ENCODE measurements at places on chromosomes 1 and 21.

DNA sequence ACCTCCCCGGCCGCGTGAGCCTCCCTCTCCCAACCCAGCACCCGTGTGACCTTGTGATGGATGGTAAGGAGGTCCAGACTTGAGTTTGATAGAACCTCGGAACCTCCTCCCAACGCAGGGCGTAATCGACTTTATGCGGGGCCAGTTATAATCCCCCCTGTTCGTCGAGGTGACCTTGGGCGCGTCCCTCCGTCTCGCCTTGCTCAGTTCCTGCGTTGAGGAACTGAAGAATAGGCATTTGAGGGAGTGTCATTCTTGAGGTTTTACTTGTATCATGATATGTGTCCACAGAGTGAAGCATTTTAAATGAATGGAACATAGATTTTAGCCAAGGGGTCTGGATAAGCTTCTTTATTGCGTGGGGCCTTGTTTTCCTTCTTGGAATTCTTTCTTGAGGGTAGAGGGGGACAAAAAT is 433 bp downstream of the TIMM17A start:
- peak; percentile 25 for DNase-seq

- no peak for DNase-seq
These were observed 10.4 kb downstream of the KYAT3 start for GRCh38 chr1:88982055-88982454.

DNA sequence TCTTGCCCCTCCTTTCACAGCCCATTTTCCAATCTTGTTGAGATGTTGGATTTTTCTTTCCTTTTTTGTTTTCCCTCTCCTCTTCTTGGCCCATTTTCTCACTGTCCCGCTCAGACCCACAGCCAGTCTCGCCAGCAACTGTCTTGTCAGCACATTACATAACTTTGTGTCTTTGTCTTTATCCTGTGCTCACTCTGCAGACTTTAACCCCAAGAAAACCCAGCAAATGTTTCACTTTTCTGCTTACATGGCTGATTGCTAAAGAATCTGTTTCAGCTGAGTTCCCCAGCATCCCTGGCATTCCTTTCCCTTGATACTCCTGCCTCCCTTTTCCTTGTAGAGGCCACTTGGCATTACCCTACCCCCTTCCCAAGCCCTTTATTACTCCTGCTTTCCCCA is 74.6 kb downstream of the ZNF648 start:
- no peak for DNase-seq

DNA sequence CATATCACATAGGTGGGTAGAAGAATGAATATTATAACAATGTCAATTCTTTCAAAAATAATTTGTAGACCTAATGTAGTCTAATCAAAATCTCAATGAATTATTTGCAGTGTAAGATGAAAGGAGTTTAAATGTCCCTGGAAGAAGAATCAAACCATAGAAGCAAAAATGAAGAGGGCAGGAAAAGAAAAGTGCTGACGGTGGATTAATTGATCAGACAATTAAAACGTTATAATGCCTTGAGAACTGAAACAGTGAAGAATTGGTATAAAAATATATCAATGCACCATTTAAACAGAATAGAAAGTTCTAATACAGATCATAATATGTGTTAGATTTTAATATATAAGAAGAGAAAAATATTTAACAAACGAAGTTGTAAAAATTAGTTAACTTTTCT is 109.8 kb downstream of the TYW3 start:
- no peak for DNase-seq

DNA sequence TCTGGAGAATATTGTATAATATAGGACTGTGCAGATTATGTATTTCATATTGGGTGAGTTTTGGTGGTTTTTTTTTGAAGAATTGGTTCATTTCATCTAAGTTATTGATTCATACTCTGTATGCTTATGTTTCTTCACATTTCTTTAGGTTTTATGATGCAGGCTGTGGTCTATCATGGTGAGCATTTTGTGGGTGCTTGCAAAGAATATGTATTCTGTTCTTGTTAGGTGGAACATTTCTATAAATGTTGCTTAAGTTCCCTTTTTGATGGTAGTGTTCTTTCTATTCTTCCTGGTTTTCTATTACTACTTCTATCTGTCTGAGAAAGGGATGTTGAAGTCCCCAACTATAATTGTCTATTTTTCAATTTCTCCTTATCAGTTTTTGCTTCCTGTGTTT is 42.6 kb downstream of the PKN2 start:
- no peak for DNase-seq

GRCh38 chr1:107875689-107876088 is 89.3 kb downstream of the VAV3 start:
- DNase-seq = no peak

DNA sequence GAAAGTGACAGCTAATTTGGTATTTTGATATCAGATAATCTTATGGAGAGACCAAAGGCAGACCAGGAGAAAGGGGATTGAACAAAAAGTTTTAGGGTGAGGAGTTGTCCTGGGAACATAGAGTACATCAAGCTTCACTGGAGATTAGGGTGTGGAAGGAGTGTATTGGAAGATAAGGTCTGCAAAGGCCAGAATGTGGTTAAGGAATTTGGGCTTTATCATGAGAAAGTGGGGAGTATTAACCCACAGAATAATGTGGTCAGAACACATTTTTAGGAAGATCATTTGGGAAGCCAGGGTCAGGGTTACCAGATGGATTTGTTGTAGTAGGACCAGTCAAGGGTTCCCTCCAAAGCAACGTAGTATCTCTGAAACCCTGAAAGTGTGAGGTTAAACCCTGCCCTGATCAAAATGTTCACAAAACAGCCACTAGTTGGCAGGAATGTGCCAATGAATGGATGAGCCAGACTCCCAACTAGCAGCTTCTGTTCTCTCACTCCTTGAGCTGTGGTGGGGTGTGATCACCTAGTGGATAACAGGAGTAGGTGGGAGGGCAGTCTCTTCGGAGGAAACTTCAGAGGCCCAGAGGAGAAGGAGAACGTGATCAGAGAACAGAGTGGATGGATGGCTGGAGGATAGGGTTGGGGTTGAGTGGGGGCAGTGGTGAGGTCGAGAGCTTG is 35.8 kb downstream of the SLC2A1 start:
- peak; percentile 87 for DNase-seq

DNA sequence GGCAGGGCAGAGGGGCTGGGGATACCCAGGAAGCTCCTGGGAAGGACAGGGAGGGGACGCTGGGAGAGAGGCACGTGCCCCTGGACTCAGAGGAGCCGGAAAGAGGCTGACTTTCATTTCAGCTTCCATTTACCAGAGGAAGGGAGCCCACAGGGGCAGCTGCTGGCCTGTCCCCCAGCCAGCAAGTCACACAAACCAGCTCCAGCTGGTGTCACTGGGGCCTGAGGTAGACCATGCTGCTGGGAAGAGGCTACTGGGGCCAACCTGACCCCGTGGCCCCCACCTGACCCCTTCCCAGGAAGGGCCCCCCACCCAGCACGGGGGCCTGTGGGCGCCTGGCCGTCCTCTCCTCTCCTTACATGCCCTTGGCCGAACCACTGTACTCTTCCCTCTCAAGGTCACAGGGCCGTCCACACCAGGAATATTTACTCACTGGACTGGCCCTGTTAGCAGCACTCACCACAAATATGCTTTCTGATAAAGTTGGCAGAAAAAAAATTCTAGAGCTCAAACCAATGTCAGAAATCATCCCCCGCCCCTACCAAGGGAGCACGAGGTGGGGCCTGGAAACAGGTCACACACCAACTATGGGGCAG is 110.5 kb downstream of the CASZ1 start:
- DNase-seq = no peak

- DNase-seq = no peak
These were observed 65.4 kb upstream of the LYST start for GRCh38 chr1:235932090-235932510.

DNA sequence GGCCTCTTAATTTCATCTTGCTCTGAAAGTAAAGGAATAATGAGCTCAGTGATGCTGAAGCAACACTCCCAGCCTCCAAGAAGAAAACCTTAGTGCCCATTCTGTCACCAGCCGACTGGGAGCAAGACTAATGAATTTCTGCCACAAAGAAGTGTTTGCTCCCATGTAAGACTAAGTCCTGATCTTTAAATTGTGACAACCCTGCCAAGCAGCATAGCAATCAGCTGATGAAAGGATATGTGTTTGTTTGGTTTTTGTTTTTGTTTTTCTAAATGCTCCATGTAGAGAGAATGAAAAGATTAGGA is 113.7 kb upstream of the PALMD start:
- DNase-seq = no peak

- peak; percentile 86 for DNase-seq
These were observed 21.9 kb upstream of the LAPTM5 start for GRCh38 chr1:30779294-30780071.

DNA sequence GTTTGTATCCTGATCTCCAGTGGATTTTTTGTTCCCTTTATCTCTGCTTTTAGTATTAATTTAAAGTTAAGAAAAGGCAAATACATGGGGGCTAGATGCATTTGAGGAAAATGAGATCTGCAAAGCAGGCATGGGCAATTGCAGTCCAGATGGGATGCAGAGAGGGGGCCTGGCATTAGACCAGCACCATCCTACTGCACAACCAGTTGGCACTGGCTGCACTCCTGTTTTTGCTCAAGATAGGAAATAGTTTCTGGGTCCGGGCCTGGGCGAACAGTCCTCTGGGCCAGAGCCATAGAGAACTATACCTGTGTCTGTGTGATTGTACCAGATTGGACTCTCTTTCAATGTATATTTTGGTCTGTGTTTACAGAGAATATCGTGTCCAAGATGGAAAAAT is 34.0 kb upstream of the LEPR start:
- DNase-seq = no peak

DNA sequence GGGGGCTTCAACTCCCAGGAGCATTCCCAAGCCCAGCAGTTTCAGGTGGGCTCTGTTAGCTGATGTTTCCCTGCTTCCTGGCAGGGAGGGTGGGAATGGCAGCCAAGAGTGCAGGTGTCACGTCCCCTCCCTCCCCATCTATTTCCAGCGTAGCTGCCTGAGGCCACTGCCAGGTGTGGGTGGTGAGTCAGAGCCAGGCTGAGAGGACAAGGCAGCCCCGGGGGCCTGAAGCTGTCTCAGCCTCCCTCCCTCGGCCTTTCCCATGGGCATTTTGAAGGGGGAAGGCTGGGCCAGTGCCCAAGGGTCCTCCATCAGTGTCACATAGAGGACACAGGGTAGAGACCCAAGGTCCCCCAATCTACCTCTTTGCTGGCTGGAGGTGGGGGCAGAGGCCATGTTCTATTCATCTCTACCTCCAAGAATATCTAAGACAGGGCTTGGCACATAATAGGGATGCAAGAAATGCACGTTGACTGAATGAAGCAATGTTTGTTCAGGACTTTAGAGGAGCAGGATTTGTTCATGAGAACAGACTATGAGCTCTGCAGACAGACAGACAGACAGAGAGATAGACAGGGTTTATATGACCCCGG is 34.4 kb upstream of the ID3 start:
- no peak for DNase-seq

- no peak for DNase-seq
These were observed 4.4 kb upstream of the KAZN start for GRCh38 chr1:14594045-14594444.

GRCh38 chr1:43274804-43275180 is 5.0 kb downstream of the TMEM125 start:
- DNase-seq = no peak

DNA sequence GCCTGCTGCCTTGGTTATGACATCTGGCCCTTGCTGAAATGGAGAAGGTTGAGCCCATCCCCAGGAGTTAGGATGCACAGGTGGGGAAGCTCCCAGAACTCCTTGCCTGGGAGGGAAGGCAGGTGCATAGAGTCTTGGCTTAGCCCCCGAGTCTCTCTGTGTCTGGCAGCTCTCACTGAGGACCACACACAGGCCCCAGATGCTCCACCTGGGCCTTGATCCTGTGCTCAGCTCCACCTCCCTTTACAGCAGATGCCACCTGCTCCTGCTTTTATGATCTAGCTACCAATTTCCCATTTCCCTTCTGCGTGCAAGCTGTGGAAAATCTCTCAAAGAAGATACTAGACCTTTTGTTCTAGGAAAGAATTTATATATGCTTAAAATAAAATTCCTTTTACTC is 28.8 kb upstream of the KCNJ6 start:
- no peak for DNase-seq

GRCh38 chr1:54835970-54836369 is 34.8 kb upstream of the TTC22 start:
- DNase-seq = no peak

- no peak for DNase-seq
These were observed 94.0 kb downstream of the PCP4 start for GRCh38 chr21:39961251-39961650.

GRCh38 chr1:117301901-117302300 is 65.3 kb upstream of the MAN1A2 start:
- DNase-seq = no peak

DNA sequence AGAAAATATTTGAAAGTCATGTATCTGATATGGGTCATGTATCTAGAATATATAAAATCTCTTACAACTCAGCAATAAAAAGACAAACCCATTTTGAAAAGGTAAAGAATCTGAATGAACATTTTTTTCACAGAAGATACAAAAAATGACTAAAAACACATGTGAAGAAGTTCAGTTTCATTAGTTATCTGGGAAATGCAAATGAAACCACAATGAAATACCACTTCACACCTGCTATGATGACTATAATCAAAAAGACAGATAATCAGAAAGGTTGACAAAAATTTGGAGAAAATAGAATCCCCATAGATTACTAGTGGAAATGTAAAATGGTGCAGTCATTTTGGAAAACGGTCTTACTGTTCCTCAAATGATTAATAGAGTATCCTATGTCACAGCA is 631.0 kb downstream of the MRPL39 start:
- no peak for DNase-seq

- no peak for DNase-seq
These were observed 23.7 kb downstream of the RNU5D-1 start for GRCh38 chr1:44707112-44707881.

- DNase-seq = peak; percentile 60
These were observed 4.1 kb upstream of the TRAF3IP3 start for GRCh38 chr1:209751627-209752231.

DNA sequence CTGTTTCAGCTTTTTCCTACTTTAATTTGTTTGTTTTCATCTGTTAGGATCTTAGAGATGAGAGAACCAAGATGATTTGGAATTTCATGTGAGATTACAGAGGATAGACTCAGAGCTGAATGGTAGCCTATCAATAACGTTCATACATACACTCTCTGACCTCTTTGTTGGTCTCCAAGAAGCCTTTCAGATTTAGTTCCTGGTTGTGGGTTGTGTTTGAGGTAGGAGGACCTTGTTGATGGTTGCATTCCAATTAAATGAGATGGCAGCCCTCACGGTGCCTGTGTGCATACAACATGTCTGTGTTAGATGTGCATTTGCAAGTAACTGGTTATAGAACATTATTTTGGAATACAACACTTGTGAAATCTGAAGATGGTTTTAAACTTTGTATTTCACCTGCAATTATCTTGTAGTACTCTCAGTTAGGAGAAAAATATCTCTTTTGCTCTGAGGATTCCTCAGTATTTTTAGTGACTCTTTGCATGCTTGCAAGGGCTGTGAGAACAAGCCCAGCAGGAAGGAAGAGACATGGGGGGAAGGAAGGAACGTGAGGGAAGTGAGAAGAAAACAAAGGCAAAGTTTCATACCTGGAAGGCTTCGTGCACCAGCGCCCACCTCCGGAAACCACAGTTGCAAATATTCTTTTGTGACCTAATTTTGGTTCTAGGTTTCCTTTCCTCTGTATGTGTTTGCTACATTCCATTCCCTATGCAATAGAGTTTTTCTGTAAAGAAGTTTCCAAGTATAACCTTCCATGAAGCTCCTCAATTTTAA is 291.8 kb downstream of the DISC1 start:
- no peak for DNase-seq
